ENCODE measurements at places on chromosomes 3 and 15.

DNA sequence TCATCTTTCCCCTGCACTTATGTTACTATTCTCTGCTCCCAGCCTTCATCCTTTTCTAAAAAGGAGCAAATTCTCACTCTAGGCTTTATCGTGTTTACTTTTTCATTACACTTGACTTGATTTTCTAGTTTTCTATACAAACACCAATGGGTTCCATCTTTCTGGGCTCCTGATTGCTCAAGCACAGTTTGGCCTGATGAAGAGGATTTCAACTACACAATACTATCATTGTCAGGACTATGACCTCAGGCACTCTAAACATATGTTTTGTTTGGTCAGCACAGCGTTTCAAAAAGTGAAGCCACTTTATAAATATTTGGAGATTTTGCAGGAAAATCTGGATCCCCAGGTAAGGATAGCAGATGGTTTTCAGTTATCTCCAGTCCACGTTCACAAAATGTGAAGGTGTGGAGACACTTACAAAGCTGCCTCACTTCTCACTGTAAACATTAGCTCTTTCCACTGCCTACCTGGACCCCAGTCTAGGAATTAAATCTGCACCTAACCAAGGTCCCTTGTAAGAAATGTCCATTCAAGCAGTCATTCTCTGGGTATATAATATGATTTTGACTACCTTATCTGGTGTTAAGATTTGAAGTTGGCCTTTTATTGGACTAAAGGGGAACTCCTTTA, 86.2 kb downstream of the TGFBR2 start:
- no peak for DNase-seq

GRCh38 chr15:48040166-48040817, 80.5 kb upstream of the SLC24A5 start:
- no peak for DNase-seq

DNA sequence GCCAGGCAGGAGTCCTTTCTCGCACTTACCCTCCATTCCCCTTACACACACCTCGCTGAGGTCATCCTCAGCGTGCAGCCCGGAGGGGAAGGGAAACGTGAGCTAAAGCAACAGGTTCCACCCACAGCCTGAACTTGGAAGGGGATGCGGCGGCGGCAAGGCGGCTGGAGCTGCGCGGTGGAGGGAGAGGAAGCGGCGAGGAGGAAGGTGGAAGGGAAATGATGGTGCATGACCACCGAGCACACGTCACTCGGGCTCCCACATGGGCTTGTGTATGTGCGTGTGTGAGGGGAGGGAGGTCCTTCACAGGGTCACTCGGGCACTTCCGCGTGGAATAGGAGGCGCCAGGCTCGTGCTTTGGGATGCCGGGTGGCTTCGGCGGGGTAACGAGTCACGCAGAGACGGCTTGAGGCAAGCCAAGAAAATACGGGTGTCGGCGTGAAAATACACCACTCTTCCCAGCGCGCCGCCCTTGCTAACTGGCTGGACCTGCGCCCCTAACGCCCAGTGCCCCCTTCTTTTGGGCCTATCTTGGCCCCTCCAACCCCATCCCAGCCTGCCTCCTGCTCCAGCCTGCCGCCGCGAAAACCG, 225.5 kb upstream of the IL12A start:
- no peak for DNase-seq

DNA sequence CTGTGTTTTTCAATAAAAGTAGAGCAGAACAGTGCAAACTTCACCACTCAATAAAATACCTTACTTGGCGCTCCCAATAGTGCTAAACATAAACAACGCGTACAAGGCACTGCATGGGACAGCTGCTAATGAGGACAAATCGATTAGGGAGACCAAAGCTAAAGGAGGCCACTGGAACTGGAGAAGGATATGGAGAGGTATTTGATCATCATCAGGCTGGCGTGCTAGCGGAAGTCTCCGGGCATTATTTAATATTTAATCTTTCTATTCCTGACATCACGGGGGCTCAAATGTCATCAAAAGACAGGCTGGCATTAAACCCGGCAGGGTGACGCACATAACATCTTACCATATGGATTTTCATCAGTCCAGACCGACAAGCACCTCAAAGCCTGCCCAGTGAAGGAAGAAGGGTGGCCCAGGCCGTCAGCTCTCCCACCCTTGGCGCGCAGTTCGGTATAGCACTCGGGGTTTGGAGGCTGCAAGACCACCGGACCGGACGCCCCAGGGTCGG, 604 bp downstream of the CCPG1 start:
- no peak for DNase-seq

- no peak for DNase-seq
Observed at GRCh38 chr3:127774647-127775046, 47.7 kb downstream of the MGLL start.

GRCh38 chr3:165206454-165207266, 10.5 kb upstream of the SLITRK3 start:
- DNase-seq, result peak; percentile 90

DNA sequence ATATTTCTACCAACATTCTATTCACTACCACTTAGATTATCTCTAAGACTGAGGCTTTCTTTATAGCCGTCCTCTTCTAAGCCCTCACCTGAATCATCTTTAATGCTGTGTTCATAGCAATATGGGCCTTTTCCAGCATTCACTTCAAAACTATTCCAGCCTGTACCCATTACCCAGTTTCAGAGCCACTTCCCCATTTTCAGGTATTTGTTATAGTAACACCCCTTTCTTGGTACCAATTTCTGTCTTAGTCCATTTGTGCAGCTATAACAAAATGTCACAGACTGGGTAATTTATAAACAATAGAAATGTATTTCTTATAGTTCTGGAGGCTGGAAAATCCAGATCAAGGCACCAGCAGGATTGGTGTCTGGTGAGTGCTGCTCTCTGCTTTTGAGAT, 45.7 kb downstream of the REC114 start:
- no peak for DNase-seq

DNA sequence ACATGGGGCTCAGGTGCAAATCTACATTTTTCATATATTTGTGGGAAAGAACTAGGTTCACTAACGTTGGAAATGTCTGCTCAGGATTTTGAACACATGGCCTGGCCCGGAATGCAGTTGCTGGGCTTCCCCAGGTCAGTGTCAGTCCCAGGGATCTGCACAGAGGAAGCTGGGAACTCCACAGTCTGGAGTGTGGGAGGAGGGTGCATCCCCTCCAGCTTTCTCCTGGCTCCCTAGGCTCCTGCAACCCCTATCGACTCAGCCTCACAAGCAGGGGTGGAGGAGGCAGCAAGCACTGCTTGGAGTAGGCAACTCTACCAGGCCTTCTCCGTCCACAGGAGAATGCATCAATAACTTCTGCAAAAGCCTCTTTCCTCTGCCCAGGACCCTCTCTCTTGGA, 30.1 kb upstream of the HCN4 start:
- no peak for DNase-seq

All from pancreas (tissue), 10 donors.